ENCODE measurements at places on chromosomes 5 and 9. TPM values are rescaled to one million over a fixed set of nuclear protein-coding genes. Genes with fewer than 3 reads are reported as not detected.

Gene PDE6A
- total RNA-seq: not detected

Gene ACER2
- 6.2 TPM for total RNA-seq

Gene FRRS1L
- 0.07 TPM for total RNA-seq

Gene TLE1
- 30.2 TPM for total RNA-seq

Gene MBLAC2
- total RNA-seq: 4.9 TPM

Gene RPP25L
- total RNA-seq: 41.4 TPM

Data from airway epithelial cell (primary cell).